ENCODE measurements at places on chromosomes 12 and 14. TPM values are rescaled to one million over a fixed set of nuclear protein-coding genes. Genes with fewer than 3 reads are reported as not detected.

The STYK1 gene
- total RNA-seq, result 0.28 TPM

The TCL1B gene
- total RNA-seq, result not detected

The SLC41A2 gene
- total RNA-seq, result 18.7 TPM

The SLC6A13 gene
- 0.26 TPM for total RNA-seq

The TAS2R7 gene
- not detected for total RNA-seq
